ENCODE measurements at places on chromosomes 11 and 22.

GRCh38 chr11:1773131-1773993 lies 9.6 kb upstream of the CTSD start:
- DNase-seq: no peak

GRCh38 chr11:128843198-128843785 lies 23.8 kb downstream of the KCNJ1 start:
- no peak for DNase-seq

GRCh38 chr11:43819926-43820325 lies 60.7 kb upstream of the ALKBH3 start:
- DNase-seq: no peak

GRCh38 chr11:34823639-34824038 lies 92.5 kb downstream of the APIP start:
- no peak for DNase-seq

DNA sequence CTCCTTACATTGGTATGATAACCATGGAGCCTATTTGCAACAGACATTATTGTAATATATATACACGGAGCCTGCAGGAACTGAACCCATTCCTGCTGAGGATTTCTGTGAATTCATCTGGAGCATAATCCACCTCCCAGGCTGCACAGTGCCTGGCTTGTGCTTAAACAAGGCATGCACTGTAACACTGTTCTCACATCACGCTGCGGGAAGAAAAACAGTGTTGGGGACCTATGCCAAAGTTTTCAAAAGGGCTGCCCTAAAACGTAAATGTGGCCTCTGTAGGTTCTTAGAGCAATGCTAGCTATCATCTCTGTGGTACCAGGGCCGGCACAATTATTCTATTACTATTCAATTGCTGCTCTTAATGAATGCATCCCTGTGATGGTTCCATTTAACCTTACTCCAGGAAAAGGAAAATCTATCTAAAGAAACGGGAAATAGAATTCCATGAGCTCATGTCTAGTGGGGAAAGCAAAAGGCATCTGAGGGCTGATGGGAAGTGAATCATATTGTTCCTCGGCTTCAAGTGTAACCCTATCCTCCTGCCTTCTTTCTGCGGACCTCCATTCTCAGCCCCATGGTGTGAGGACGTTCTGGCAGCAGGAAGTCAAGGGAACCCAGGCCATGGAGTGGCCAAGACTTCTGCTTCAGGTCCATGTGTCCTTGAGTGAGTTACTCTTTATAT lies 525.5 kb downstream of the SOX6 start:
- no peak for DNase-seq

GRCh38 chr22:39960791-39961746 lies 872 bp downstream of the TMA7B start:
- DNase-seq: no peak

- peak; percentile 44 for DNase-seq
Measured at GRCh38 chr11:59429924-59430516, 3.8 kb upstream of the OR5A2 start.

- no peak for DNase-seq
Measured at GRCh38 chr11:30902929-30903328, 316.8 kb upstream of the MPPED2 start.

DNA sequence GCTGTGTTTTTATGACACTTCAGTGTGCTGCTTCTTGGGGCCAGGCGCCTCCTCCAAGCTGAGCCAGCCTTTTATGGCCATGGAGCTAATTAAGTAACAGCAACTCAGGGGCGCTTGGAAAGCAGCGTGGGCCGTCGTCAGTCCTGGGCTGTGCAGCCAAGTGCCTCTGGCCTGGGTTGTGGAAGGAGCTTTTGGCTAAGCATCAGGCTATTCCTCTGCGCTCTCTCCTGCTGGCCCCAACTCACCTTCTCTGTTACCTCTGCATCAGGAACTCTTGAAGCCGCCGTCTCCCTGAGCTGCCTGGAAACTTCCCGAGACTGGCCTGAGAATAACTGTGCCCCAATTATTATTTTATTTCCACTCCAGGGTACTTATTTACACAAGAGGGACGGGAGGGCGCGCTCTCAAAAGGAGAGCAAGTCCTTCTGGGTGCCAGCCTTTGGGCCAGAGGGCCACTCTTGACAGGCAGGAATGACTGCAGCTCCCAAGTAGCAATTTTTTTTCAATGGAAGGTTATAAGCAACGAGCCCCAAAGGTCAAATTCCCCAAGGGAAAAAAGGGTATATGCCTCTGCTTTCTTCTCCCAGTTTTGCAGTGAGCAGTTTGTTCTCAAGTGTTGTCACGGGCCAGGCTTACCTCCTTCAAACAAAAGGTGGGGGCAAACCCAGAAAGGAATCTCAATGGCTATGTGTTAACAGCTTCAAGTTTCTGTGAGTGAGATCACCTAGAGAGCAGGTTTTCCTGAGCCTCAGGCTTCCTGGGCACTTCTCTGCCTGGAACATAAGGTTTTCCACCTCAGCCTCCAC lies 38.5 kb upstream of the NAV2 start:
- no peak for DNase-seq

- DNase-seq: no peak
Measured at GRCh38 chr11:129694538-129694937, 121.1 kb upstream of the TMEM45B start.

DNA sequence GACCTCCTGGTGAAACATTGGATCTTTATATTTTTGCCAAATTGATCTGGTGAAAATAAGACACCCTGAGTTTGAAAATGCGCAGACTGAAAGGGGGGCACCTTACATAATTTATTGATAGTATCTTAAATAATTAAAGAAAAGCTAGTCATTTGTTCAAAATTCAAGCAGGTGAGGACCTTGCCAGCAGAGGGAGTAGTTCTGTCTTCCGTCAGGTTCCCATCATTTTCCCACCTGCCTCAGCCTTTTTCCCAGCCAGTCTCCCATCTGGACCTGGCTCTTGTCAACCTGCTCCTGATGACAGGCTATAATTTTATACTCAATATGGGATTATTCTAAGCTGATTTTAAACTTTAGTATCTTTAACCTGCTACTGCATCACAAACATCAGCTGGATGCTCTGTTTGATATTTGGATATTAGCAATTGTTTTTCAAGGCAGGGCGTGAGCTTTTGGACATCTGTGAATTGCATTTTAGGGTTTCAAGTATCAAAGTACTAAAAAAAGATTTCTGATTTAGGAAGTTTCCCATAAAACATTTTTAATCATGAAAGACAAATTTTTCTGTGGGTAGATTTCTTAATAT lies 132.0 kb downstream of the ELP4 start:
- DNase-seq: peak; percentile 71

DNA sequence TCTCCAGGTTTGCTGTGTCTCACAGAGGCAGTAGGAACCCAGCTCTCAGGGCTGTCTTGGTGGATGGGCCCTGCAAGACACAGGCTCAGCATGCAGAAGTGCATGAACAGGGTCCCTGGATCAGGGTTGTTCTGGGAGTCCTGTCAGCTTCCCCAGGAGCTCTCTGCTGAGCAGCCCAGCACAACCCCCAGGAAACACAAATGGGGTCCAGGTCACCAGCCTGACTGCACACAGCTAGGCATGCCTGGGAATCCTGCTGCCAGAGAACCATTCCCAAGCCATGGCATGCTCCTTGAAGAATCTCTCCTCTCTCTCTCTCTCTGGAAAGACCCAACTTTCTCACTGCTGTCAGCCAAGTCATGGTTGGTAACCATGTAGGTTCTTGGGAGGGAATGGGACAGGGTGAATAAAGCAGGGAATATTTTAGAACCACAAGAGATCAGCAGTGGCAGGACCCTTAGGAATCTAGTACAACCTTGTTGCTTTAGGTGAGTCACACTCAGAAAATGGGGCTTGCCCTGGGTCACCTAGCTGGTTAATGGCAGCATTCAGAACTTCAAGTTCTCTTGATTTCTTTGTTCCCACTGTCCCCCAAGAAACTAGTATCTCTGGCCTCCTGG lies 21.4 kb downstream of the TUB start:
- no peak for DNase-seq

DNA sequence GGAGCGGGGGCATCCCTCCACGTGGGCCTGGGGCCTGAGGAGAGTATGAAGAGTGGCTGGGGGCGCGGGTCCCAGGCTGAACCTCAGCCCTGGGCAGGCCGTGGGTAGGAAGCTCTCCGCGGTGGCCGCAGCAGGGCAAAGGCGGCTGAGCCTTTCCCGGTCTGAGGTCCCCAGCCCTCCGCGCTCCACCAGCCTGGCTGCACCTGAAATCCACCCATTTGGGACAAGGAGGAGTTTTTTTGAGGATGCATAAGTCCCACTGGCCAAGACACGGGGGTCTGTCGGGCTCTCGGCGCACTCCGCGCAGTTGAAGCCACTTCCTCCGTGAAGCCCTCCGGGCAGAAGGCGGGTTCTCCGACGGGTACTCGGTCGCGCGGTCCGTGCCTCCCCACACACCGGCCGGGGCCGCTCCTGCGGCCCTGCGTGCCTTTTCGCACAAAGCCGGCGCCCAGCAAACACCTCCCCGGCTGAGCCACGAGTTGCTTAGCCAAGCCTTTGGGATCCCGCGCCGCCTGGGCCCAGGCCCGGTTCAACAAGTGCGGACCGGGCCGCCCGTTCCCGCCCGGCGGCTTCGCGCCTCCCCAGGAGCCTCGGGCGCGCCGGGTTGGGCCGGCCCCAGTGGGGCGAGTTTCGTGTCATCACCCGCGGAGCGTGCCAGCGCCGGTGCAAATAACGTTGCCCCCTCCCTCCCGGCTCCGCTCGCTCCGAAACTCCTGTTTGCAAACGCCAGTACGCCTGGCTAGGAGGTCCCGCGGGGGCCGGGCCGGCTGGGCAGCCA lies 666 bp upstream of the OVOL1 start:
- no peak for DNase-seq

DNA sequence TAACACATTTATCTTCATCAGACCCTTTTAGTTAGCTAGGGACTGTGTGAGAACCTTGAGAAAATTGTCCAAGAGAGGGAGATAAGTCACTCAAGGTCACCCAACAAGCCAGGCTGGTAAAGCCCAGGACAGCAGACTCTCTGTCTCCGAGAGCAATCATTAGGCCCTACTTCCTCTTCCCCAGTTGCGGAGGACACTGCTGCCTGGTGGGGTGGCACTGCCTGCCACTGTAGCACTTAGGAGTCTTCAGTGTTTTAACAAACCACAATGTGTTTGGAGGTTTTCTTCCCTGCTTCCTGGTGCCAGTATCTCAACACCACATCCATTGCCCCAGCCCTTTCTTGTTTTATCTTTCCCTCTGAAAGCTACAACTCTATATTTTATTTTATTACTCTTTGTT lies 132.1 kb upstream of the LDLRAD3 start:
- DNase-seq: no peak

DNA sequence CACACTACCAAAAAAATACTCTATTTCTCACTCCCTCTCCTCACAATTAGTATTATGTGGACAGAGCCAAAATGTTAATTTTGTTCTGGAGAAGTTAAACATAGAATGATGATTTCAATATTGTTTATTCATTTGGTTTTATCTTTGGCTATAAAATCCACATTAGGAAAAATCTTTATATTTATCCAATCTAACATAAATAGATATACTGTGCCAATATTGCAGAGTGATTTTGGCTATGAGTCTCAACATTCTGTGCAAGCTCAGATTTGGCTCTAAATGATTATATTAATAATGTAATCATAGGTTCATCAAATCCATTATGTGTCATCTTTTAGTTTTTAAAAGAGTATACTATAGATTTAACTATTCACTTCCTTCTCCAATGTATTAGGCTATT lies 667.5 kb upstream of the CHORDC1 start:
- no peak for DNase-seq

DNA sequence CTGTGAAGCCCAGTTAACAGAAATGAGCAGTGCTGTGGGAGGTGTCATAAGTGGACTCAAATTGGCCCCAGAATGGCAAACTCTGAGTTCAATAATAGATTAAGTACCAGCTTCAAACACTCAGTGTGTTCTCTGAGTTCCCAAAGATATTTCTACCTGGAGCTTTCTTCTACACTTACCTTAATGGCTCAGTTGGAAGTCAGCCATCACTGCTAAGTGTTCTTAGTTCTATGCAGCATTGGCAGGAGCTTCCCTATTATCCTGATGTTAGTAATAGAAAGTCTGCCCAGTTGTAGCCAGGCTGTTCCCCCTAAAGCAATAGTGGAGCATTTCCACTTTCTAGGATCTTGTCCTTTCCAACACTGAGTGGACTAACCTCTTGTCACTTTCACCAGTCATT lies 9.7 kb upstream of the PIK3IP1 start:
- DNase-seq: no peak
